NCI-H1105 treated with DMSO at 0.1 percent for 48 hours (cell line): ENCODE measurements at places on chromosomes 6 and 20.

DNA sequence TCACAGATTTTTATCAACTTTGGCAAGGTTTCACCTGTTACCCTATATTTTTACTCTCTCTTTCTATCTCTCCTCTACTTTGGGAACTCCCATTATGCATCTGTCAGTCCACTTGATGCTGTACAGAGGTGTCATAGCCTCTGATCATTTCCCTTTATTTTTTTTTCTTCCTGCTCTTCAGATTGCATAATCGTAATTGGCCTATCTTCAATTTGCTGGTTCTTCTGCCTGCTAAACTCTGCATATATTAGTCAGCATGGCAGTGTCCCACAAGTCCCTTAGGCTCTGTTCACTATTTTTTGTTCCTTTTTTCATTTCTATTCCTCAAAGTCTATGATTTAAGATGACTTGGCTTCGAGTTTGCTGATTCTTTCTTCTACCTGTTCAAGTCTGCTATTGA, 44.7 kb upstream of the MICB start:
- DNase-seq: no peak

GRCh38 chr6:140850438-140850837, 1282.3 kb upstream of the GJE1 start:
- no peak for DNase-seq

DNA sequence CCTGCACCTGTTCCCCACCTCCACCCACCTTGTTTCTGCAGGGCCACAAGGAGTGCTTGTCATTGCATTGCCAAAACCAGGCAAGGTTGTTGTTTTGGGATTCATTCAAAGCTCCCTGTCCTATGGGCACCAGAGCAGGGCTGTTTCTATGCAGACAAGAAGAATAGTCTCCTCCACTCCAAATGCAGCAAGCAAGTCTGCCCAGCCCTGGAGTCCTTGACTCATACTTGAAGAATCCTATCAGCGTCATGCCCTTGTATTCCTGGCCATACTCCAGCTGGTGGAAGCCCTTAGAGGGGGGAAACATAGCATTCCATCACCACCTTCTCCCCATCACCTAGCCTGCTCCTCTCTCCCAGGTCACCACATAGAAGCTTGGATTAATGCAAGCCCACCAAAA, 145.3 kb upstream of the ECI2 start:
- DNase-seq: no peak

DNA sequence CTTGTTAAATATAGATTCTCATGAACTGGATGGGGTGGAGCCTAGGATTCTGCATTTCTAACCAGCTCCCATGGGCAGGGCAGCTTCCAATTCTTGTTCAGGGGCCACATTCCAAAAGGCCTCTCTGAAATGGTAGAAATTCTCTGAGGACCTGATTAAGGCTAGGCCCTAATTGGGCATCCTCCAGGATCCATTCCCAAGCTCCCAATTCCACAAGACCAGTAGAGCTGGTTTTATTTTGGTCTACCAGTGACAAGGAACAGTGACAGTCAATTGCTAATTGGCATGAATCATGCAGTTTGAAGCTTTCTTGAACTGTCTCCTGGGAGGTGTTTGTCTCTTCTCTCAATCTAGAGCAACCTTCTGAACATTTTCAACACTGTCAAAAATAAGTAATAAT, 3.0 kb downstream of the THBD start:
- no peak for DNase-seq

- DNase-seq: no peak
Measured at GRCh38 chr6:113350461-113350860, 506.7 kb upstream of the MARCKS start.

- no peak for DNase-seq
Measured at GRCh38 chr20:48422242-48422960, 405.4 kb downstream of the PREX1 start.

DNA sequence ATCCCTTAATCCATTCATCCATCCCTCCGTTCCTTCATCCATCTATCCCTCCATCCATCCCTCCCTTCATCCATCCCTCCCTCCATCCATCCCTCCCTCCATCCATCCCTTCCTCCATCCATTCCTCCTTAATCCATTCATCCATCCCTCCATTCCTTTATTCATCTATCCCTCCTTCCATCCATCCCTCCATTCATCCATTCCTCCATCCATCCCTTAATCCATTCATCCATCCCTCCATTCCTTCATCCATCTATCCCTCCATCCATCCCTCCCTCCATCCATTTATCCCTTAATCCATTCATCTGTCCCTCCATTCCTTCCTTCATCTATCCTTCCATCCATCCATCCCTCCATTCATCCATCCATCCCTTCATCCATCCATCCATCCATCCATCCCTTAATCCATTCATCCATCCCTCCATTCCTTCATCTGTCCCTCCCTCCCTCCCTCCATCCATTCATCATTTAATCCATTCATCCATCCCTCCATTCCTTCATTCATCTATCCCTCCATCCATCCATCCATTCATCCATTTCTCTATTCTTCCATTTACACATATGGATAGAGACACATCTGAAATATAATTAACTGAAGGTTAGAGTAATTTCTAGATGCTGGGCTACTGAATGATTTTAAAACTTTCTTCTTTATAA, 100.9 kb downstream of the TSHZ2 start:
- no peak for DNase-seq

DNA sequence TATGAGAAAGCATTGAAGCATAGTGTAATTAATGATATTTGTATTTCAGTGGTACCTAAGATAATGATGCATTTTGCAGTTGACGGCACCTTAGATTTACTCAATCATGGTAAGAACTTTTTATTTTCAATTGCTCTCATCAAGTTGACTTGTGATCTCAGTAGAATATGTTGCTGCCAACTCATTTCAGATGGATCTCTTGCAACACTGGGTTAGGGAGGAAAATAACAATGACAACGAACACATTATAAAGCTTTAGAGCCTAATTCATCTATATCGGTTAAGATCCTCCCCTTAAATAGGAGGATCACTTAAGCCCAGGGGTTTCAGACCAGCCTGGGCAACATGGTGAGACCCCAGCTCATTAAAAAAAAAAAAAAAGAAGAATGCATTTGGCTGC, 18.0 kb upstream of the TBC1D22B start:
- DNase-seq: no peak

DNA sequence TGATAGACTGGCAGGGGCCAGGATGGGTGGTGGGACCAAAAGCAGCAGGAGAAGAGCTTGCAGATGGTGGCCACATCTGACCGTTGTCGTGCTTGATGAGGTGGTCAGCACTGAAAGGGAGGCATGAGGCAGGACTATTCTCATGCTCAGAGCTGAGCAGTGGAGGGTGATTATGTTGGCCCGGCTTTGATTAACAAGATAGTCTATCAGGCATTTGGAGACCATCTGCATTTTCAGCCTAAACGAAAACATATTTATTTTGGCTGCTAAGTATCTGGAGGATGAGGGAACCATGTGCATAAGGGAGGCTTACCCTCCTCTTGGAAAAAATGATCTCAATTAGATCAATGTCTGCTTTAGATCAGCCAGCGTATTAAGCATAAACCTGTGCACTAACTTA, 141.6 kb upstream of the KCNK16 start:
- no peak for DNase-seq

DNA sequence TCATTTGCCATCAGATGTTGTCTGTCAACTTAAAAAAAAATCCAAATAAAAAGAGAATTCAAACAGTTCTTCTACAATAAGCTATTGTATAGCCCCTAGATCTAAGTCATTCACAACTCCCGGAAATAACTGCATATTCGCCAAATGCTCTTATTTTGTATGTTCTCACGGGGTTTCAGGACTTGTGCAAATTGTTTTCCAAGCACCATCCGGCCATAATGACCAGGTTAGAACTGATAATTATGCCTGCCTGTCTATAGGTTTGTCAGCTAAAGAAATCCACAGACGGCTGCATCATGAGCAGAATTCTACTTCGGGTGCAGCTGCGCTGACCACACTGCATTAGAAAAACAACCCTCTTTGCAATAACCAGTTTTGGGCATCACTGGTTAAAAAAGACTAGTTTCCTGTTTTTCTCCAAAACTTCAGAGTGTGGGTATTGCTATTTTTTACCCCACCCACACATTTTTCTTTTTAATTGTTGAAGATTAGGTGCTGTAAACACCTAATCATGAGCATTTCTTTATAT, 87.7 kb downstream of the HIVEP2 start:
- no peak for DNase-seq

- no peak for DNase-seq
Measured at GRCh38 chr6:105398859-105399258, 4.0 kb downstream of the PREP start.

DNA sequence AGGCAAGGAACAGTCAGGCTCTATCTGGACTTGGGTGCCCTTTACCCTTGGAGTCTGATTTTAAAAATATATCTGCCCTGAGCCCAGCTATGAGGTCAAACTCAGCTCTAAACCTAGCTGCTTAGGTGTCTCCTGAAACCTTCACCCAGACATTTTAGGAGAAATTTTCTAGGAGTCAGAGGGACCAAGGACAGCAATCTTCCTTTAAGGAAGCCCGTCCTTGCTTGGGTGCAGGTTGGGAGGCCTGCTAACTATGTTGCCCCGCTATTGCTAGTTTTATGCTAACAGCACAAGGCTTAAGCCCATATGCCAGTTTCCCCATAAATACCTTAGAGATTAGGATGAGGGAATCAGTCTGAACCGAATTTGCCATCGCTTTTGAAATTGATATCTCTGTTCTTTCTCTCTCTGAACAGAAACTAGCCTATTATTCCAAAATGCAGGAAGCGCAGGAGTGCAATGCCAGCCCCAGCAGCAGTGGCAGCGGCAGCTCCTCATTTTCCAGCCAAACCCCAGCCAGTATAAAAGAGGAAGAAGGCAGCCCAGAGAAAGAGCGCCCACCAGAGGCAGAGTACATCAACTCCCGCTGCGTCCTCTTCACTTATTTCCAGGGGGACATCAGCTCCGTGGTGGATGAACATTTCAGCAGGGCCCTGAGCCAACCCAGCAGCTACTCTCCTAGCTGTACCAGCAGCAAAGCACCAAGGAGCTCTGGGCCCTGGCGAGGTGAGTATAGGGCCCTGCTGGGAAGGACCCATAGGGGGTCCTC, 2.6 kb downstream of the VGLL2 start:
- DNase-seq: no peak

- no peak for DNase-seq
Measured at GRCh38 chr6:166259296-166259977, 48.8 kb downstream of the PRR18 start.

DNA sequence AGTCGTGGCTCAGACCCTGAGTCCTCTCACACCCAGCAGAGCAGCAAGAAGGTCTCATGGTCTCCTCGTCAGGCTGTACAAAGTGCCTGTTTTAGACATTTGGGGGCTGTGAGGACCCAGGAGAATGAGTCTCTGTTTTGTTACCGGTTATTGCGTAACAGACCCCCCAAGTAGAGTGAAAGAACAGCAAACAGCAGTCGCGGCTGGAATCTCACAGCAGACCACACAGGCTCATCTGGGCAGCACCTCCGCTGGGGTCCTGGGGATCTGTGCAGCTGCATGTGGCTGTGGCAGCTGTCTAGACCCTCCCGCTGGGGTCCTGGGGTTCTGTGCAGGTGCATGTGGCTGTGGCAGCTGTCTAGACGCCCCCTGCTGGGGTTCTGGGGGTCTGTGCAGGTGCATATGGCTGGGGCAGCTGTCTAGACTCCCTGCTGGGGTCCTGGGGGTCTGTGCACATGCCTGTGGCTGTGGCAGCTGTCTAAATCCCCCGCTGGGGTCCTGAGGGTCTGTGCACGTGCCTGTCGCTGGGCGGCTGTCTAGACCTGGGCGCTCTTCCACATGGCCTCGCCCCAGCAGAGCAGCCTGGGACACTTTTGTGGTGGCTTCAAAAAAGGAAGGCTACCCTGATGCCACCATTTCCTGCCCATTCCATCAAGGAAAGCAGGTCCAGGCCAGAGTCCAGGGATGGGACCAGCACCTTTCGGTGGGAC, 24.7 kb downstream of the ENTPD6 start:
- no peak for DNase-seq

DNA sequence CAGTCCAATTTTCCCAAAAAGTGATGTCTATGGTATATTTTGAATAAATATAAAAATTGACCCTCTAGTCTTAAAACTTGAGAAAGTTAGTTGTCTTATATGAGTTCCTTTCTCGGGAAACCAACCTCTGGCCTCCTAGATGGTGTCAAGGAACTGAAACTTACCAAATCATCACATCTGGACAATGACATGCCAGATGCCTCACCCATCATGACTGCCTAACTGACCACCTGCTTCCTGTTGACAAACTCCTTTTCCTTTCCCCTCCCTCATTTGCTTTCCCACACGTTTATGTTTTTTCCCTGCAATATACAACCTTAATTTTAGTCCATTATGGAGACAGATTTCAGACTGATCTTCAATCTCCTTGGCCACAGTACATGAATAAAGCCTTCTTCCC, 731.0 kb downstream of the EPHA7 start:
- DNase-seq: no peak

DNA sequence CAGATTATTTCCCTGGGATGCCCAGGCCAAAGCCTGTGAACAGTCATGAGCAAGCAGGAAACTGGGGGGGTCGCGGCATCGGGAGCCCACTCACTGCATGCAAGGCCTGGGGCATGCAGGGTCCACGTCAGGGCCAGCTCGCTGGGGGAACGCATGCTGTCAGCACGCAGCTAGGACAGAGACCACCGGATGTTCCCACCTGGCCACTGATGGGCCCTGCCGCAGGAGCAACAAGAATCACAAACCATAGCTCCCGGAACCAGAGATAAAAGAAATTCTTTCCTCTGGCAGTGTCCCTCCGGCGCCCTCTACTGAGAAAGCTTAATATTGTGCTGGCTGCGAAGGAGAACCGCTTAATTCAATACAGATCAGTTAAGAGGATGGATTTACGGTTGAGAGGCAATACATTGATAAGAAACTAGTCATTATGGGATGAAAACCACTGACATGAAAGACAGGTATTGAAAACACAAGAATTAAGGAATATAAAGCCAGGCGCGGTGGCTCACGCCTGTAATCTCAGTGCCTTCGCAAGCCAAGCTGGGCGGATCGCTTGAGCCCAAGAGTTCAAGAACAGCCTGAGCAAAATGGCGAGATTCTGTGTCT, 32.6 kb downstream of the C6orf15 start:
- DNase-seq: peak; percentile 76

- no peak for DNase-seq
Measured at GRCh38 chr6:24721461-24722215, 2.7 kb upstream of the C6orf62 start.

DNA sequence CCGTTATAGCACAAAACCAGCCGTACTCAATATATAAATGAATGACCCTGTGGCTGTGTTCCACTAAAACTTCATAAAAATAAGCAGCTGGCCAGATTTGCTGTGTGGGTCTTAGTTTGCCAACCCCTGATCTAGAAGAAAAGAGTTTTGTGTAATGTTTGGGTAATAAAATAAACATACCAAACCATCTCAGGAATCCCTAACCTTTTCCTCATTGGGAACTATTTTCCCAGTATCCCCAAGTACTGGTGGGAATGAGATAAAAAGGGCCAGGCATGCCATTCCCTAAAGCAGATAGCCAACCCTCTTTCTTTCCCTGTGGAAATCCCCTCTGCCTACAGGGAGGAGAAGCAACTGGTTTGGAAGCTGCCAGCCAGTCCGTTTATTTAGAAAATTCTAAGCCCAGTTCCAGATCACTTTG, 169.1 kb upstream of the AKAP12 start:
- DNase-seq: no peak

DNA sequence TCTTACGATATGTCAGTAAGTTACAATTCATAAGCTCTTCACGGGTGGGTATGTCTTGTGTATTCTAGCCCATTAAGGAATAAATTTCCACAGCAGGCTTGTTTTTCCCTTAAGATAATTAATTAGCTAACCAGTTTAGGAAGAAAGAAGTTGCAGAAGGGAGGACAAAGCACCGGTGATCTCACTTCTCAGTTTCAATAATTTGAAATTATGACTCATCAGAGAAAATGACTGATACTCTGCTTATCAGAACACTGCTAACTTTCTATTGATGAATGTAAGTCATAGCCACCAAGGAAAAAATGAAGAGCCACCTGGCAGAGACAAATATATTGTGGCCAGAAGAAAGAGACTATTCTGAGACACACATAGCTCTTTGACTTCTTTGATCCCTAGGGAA, 35.0 kb upstream of the ENTPD6 start:
- DNase-seq: no peak
